ENCODE measurements at places on chromosomes 12 and 14. TPM values are rescaled to one million over a fixed set of nuclear protein-coding genes. Genes with fewer than 3 reads are reported as not detected.

GRCh38 chr14:54610051-54610977 lies 43.4 kb downstream of the SAMD4A start:
- no peak for DNase-seq

DNA sequence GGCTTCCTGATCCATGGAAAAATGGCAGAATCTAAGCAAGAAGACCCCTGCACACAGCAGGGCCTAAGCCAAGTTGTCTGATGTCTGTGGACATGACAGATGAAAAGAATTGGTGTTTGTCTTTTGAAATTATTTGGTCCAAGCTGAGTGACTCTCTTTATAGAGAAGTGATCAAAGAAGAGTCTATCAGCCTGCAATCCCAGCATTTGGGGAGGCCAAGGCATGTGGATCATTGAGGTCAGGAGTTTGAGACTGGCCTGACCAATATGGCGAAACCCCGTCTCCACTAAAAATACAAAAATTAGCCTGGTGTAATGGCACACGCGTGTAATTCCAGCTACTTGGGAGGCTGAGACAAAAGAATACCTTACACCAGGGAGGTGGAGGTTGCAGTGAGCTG lies 64.8 kb upstream of the TUNAR start:
- no peak for DNase-seq

DNA sequence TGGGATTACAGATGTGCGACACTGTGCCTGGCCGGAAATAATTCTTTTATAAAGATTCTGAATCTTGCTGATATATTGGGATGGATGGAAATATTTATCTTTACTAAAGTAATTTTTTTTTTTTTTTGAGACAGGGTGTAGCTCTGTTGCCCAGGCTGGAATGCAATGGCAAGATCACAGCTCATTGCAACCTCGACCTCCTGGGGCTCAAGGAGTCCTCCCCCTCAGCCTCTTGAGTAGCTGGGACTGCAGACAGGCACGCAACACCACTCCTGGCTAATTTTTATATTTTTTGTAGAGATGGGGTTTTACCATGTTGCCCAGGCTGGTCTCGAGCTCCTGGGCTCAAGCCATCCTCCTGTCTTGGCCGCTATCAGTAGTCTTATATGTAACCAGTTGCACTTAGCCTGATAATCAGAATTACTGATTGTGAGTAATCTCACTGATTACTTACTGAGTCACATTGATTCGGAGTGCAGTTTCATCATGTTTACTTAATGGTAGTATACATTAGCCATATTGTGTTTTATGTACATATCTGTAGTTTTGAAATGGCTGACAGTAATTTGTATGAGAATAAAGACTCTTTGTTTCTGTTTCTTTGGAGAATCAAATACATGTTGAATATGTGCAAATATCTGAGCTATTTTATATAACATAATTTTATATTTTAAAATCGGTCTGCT lies 50.4 kb upstream of the LRTM2 start:
- no peak for DNase-seq

DNA sequence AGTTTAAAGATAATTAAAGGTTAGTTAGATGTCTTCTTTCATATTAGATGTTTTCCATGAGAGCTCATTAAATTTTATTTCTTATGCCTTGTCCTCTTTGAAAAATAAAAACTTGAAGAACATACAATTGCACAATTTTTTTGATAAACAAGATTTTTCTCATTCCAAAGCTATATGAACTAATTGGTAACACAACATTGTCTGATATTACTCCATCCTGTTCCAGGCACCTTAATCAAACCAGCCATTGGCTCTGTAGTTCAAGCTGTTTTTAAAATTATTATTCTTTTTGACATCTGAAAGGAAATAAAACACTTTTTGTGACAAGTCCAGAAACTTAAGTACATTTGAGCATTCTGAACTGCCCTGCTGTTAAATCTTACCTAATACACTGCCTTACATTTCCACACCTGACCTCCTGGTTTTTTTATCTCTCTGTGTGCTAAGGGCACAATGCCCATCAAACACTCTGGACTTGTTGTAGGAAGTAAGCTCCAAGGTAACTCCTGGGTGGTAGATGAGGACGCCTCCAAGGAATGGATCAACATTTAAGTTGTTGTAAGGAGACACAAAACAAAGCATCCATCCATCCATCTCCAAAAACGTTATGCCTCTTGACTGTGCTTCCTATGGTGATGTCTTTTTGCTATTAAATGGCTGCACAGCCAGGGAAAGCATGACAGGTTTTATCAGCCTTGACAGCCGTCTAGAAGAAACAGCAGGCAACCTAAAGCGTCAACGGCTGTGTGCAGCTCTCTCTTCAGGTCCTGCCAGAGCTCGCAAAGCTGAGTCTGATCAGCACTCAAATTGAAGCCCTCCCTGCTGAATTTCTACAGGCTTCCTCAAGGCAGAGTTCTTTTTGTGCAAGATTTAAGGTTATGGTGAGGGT lies 449.9 kb upstream of the FLRT2 start:
- DNase-seq: no peak

- DNase-seq: no peak
Measured at GRCh38 chr12:108721824-108722223, 9.5 kb downstream of the CORO1C start.

- no peak for DNase-seq
Measured at GRCh38 chr14:64074961-64075612, 219.1 kb downstream of the ESR2 start.

- DNase-seq: no peak
Measured at GRCh38 chr14:76924371-76925096, 98.3 kb downstream of the LRRC74A start.

Gene ITPR2
- 7.3 TPM for polyA plus RNA-seq

Gene PPFIBP1
- 83.5 TPM for polyA plus RNA-seq

Gene A2M
- 0.20 TPM for polyA plus RNA-seq
